ENCODE measurements at places on chromosomes 7 and 10.

- no peak for DNase-seq
Measured at GRCh38 chr7:85285527-85285926, 98.7 kb upstream of the SEMA3D start.

DNA sequence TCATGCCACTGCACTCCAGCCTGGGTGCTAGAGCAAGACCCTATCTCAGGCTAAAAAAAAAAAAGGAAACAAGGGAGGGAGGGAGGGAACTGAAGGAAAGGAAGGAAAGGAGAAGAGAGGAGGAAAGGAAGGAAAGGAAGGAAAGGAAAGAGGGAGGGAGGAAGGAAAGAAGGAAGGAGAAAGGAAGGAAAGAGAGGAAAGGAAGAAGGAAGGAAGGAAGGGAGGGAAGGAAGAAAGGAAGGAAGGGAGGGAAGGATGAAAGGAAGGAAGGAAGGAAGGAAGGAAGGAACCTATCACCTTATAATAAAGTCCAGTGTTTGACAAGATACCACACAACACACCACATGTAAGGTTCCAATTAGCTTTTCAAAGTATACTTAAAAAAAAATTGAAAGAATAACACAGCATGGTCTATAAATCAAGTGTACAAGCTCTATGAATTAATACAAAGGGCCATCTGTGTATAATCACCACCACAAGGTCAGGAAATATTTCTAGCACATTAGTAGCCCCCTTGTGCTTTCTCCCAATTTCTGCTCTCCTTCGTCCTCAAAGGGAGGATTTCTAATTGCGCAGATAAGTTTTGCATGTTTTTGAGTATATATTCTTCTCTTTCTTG, 26.4 kb downstream of the RNF216 start:
- no peak for DNase-seq

GRCh38 chr7:80661729-80662128, 23.3 kb downstream of the CD36 start:
- DNase-seq, result no peak

DNA sequence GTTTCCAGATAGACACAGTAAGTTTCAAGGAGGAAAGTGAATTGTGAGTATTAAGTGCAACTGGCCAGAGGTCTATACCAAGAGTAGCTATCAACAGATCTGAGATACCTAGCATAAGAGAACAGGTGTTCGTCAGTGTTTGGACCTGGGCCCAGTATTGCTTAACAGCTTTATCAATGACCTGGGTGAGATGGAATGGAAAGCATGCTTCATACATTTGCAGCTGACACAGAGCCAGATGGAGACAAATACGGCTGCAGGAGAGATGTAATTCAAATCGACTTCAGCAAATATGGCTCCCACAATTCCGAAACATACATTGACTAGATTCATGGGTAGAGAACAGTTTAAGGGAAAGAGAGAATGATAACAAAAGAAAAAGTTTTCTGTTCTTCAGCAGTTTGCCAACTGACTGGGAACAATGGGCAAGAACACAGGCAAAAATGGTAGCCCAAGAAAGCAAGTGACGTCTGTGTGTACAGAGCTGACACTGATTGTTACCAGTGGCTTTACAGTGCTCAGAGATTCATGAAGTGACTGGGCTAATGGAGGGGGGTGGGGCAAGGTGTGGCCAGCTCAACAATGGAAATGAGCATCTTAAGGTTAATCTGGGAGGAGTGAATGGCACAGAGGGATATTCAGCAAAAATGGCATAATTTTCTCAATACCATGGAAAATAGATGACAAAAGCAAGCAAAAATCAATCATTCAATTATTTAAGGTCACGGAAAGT, 28.0 kb upstream of the COBL start:
- DNase-seq, result no peak

DNA sequence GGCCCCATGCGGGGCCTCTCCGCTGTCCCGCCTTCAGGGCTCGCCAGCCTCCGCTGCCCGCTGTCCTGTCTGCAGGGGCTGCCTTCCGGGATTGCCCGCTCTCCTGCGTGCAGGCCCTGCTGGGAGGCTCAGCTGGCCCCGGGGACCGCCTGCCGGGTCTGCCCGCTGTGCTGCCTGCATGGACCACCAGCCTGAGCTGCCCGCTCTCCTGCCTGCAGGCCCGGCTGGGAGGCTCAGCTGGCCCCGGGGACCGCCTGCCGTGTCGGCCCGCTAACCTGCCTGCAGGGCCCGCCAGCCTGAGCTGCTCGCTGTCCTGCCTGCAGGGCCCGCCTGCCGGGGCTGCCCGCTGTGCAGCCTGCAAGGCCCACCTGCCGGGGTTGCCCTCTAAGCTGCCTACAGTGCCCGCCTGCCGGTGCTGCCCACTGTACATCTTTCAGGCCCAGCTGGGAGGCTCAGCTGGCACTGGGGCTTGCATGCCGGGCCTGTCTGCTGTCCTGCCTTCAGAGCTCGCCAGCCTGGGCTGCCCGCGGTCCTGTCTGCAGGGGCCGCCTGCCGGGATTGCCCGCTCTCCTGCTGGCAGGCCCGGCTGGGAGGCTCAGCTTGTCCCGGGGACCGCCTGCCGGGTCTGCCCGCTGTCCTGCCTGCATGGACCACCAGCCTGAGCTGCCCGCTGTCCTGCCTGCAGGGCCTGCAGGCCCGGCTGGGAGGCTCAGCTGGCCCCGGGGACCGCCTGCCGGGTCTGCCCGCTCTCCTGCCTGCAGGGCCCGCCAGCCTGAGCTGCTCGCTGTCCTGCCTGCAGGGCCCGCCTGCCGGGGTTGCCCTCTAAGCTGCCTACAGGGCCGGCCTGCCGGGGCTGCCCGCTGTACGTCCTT, 165.1 kb downstream of the GLRX3 start:
- DNase-seq, result no peak

DNA sequence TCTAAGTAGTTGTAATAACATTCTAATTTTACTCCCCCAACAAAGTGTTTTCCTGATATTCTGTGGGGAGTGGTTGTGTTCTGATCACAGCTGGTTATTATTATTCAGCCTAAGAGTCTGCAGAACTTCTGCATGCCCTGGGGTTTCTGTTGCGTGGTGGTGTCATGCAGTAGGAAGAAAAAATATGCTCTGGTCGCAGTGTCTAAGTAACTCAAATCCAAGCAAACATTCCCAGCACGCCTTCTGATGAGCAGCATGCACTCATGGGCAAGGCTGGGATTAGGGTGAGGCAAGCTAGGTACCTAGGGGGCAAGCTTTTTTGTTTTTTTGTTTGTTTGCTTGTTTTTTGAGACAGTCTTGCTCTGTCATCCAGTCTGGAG, 112.8 kb upstream of the KMT2E start:
- DNase-seq, result peak; percentile 34

DNA sequence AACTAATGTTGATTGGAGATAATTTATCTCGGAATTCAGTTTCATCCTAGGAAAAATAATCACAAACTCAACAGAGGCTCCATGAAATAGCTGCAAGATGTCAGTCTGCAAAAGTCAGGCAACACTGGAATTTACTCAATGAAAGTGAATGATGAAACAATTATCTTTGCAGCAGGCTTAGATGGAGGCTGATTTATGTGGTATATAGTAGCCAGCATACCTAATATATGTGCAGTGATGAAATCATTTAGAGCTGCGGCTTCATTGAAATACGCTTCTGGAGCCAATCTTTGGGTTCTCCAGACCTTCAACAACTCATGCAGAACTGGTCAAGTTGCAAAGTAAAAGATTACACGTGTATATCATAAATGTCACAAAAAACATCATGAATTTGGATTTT, 113.3 kb downstream of the ITGA8 start:
- peak; percentile 45 for DNase-seq

DNA sequence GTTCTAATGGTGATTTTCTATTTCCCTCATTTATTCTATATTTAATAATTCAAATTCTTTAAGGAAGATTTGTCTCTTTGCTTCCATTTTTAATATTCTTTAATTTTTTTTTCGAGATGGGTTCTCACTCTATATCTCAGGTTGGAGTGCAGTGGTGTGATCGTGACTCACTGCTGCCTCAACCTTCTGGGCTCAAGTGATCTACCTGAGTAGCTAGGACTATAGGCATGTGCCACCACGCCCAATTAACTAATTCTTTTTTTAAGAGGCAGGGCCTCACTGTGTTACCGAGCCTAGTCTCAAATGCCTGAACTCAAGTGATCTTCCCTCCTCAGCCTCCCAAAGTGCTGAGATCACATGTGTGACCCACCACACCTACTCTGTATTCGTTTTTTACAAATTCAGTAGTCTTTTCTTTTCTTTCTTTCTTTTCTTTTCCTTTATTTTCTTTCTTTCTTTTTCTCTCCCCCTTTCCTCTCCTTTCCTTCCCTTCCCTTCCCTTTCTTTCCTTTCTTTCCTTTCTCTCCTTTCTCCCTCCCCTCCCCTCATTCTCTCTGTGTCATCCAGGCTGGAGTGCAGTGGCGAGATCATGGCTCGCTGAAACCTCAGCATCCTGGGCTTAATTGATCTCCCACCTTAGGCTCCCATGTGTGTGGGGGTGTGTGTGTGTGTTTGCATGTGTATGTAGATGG, 323.1 kb downstream of the ADK start:
- DNase-seq, result no peak

Data from adipocyte (in vitro differentiated cells).